ENCODE measurements at places on chromosomes 1 and 21.

DNA sequence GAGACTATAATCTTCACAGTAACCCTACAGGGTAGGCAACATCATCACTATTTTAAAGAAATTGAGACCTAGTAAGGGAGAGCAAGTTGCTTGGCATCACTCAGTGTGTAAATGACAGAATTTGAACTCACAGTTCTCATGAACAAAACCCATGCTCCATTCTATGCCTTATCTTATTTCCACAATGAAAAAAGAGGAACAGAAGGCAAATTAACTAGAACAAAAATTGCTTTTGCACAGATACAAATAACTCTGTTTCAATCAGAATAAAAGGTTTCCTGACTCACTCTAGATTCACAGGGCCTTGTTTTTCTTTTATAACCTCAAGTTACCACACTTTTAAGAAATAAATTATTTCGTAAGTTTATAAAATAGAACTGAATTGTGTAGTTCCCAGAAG, 90.1 kb downstream of the UCHL5 start:
- no peak for DNase-seq

DNA sequence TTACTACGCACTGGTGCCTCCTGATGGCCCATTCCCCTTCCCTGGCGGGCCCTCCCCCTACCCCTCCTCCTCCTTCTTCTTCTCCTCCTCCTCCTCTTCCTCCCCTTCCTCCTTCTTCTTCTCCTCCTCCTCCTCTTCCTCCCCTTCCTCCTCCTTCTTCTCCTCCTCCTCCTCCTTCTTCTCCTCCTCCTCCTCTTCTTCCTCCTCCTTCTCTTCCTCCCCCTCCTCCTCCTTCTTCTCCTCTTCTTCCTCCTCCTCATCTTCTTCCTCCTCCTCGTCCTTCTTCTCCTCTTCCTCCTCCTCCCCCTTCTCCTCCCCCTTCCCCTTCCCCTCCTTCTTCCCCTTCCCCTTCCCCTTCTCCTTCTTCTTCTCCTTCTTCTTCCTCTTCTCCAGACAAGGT, 64.7 kb upstream of the COG2 start:
- DNase-seq = no peak

DNA sequence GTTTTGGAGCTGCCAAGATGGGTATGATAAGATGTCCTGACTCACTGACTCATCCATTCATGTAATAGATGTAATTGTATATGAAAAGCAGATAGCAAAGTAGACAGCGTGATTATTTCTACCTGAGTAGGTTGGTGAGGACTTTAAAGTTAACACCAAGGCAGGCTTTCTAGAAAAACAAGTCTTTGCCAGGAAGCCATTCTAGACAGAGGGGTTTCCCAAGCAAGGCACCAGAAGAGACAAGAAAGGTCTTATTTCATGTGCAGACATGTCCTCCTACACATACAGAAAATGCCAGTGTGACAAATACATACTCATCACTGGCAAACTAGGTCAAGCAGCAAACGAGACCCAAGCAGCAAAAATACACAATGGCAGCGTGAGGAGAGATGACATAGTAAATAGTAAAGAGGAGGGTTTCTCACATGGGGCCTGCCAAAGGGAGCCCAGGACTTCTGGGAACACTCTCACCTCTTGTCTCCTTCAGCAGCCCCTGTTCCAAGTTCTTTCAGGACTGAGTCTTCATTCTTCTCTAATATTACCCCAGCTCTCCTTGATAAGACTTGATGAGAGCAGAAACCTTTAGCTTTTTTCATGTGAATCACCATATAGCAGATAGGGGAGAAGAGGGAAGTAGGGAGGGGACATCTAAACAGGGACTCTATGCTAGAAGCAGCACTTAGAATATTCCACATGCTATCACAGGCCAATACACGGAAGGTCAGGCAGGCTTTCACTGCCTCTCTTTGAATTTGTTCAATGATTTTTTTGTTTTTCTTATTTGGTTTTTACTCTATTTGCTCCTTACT, 114.6 kb upstream of the ATP1B1 start:
- peak; percentile 38 for DNase-seq

DNA sequence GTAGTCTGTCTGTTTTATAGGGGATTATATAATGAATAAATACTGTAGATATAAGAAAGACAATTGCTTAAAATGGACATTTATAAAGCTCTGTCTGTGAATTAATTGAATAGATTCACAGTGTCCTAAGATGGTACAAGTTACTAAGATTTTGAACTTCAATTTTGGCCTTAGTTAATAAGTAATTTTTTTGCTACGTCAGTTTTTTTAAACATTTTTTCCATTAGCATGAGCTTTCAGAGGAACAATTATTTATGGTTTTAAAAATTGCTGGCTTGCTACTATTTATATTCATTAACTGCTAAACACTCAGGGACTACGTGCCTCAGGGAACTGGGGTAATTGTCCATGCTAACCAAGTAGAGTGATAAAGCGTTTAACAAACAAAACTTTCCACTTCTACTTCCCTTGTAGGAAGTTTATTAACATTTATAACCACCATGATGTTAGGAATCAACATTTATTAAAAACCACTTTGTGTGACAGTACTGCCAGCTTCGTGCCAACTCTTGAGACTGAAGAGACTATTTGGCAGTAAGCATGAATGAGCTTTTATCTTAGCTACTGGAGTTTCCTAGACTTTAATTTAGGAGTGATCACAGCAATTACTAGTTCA, 65.4 kb upstream of the PTGS2 start:
- no peak for DNase-seq

DNA sequence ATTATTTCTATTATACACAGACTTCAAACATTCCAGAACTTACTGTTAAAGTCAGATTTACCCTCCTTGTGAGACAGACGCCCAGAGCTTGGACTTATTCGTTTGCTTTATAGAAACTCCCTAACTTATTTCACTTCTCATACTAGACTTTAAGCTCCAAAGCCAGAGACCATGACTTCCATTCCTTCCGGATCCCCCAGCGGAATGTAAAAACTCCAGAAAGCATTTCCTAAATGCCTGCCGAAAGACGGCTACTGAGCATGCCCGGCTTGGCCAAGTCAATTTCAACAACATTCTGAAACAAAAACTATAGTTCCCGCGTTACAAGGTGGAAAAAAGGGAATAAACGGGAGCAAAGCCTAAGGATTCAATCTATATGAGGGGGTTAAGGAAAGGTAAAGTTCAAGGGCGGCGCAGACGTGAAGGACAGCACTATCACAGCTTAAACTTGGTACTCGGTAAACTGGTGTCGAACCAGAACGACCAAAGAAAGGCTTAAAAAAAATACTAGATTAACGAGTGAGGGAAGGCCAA, 1.1 kb downstream of the USP48 start:
- DNase-seq = no peak

- DNase-seq = no peak
Observed at GRCh38 chr1:1361233-1361981, 3.1 kb upstream of the MXRA8 start.

DNA sequence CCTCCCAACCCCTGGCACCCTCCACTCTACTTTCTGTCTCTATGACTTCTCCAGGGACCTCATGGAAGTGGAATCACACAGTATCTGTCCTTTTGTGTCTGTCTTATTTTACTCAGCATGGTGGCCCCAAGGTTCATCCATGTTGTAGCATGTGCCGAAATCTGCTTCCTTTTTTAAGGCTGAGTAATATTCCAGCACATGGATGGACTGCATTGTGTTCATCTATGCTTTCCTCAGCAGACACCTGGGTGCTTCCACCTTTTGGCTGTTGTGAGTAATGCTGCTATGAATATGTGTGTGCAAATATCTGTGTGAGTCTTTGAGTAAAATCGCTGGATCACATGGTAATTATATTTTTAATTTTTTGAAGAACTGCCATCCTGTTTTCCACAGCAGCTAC, 1.6 kb upstream of the PFKL start:
- DNase-seq = no peak

DNA sequence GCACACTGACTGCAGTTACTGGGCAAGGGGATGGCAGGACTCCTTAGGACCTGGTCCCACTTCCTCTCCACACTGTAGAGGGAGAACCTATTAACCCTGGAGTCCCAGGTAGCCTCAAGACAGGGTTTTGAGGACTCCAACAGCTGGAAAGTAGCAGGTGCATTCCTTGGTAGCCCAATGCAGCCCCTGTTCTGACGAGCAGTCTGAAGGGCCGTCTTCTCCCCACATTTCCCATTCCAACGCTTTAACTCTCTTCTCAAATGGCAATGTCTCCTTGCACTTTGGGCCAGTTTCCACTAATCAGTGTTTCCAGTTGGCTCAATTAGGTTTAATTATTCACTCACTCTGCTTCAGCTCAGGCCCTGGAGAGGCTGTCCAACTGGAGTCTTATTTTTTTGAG, 8.8 kb upstream of the INPP5B start:
- no peak for DNase-seq

DNA sequence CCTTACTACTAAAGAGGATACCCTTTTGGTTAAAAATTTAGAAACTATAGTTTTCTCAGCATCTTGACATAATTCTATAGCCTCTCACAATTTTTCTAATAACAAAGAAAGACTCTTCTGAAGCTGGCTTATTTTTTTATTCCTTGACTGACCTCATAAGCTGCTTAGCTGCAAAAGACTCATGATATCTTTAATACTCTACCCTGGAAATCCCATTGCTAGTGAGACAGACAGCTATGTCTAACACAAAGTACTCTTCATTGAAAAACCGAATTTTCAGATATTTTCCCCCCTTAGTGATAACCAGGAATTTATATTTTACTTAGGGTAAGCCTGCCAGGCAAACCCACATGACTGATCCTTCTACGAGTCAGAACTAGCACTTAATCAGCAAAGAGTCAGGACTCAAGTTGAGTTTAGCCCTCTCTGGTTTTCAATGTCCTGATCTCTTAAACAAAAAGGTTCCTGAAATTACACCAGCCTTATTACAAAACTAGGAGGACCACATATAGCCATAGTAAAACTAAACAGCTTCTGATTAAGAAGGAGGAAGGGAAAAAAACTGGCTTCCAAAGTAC, 56.9 kb downstream of the ENAH start:
- DNase-seq = no peak

GRCh38 chr1:3852091-3852490, 4.9 kb downstream of the CEP104 start:
- DNase-seq = no peak

- no peak for DNase-seq
Observed at GRCh38 chr1:35727434-35728040, 8.9 kb upstream of the C1orf216 start.

DNA sequence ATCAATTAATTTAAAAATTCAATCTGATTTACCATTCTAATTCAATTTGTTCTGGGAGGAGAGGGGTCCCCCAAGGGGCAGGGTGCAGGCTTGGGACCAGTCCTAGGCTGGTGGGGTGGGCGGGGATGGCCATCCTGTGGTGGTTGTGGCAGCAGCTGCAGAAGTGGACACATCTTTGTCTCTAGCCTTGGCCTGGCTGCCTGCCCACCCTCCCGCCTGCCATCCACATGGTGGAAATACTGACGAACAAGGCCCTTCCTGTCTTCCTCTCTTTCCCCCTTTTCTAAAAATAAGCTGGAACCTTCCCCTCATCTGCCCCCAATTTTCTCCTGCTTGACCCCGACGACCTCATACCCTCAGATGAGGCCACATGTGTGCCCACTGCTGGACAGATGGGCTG, 130.9 kb downstream of the FOXD2 start:
- DNase-seq = no peak

- no peak for DNase-seq
Observed at GRCh38 chr1:65724151-65724550, 68.5 kb upstream of the PDE4B start.

DNA sequence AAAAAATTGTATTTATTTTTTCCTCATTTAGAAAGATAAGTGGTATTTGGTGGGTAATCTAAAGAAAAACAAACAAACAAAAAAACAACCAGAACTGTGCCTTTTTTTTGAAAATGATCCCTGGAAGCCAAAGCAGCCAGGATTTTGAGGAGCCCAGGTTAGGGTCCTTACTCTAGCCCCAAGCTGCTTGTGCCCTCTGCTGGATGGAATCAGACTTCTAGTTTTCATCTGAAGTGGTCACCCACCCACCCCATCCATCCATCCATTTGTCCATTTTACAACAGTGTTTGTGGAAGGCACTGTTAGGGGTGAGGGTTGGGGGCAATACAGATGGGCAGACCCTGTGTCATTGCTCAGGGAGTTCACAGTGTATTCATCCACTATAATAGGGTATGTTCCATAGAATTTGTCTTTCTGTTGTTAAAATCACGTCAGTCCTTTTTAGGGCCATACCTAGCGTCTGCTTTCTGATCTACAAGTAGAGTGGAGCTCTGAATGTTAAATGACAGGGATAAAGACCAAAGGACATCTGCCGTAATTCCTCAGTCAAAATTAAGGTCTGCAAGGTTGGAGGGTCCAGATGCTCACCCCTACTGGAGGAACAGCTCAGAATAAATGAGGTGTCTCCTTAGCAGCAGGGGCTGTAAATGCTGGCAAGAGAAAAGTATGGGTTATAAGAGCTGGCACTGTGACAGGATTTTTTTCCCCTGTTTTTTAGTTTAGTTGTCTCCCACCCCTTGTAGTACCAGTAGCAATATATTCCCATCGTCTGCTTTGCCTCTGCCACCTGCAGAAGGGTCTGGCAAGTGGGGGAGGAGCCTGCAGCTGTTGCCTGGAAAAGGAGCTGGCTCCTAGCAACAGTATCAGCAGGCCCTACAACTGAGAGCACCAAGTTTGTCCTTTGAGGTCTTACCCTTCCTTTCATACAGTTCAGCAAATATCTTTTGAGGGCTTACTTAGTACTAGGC, 3.2 kb downstream of the LRRC42 start:
- peak; percentile 76 for DNase-seq

DNA sequence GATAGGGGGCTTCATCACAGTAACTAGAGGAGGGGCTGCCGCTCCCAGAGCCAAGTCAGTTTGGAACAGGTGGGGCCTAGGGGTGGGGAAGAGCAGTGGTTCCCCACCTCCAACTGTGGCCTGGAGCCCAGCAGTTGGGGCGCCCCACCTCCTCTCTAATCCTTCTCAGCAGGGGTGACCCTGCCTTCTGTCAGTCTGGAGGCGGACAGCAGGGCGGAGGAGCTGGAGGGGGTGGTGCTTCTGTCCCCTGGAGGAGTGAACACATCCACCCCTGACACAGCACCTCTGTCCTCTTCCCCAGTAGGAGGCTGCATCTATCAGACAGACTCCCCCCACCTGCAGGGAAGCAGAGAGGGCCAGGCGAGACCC, 73.8 kb downstream of the MRPL37 start:
- peak; percentile 76 for DNase-seq

DNA sequence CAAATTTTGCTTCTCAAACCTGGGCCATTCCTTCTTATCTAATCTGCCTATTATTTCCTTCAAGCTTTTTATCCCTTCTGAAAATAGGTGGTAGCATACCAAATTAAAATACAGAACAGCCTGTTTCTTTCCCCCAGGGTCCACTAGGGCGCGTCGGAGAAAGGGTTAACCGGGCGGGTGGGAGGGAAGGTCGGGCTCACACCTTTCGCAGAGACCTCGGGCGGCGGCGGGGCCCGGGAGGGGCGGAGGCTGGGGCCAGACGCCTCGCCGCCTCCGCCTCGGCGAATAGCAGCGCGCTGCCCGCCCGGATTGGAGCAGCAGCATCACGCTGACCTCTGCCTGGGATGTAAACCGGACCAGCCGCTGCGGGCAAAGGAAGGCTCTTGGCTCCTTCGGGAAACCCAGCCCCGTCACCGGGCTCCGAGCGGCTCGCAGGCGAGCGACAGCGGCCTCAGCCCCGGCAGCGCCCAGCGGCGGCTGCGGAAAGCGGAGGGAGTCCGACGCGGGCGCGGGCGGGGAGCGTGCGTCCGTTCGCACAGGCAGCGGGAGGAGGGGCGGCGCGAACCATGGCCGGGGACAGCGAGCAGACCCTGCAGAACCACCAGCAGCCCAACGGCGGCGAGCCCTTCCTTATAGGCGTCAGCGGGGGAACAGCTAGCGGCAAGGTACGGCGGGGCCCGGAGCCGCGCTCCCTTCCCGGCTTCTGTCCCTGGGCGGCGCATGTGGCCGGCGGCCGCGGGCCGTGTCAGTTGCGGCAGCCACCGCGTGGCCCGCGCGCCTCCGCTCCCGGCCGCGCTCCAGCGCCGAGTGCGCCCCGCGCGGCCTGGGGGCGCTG, at the start of gene UCK2:
Gene UCK2 (plus strand): TSS at position 347 of the 835 bp plus-strand sequence. CDS start 220 bp downstream, at position 567.
- DNase-seq = peak; percentile 92
